ENCODE measurements at places on chromosomes 5 and 9.

DNA sequence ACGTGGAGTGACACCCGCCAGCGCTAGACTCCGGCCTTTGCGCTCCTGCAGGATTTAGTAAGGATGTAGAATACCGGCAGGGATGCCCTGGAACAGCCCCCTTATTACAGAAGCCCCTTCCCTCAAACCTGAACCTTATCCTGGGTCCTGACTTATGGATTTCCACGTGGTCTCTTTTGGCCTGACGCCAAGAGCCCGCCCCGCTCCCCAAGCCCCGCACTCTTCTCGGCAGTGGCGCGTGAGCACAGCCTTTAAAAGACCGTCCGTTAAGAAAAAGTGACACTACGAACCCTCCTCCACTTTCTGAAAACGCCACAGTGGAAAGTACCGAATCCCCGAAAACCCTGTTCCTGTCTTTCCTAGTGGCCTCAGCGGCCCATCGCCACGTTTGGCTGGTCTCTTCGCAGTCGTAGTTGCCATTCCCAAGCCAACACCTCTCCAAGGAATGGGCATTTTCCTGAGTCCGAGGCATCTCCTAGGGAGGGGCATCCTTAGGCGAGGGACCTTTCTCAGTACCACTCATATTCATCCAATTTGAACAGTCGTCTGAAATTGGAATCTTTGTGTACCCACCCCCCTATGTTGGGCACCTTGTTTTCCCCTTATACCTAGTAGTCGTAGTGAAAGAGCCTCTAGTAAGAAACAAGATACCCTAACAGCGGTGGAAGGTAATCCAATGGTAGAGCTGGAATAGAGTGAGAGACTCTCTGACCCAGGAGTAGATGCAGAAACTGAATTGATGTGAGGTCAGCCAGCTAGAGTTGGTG, 732 bp upstream of the MCIDAS start:
- no peak for DNase-seq

GRCh38 chr9:115540091-115540490, 422.1 kb upstream of the TNC start:
- DNase-seq: no peak

- DNase-seq: no peak
These were observed 234.4 kb upstream of the GRAMD2B start for GRCh38 chr5:126188804-126189203.

- DNase-seq: no peak
These were observed 222.7 kb upstream of the RASEF start for GRCh38 chr9:83285445-83286225.

- no peak for DNase-seq
These were observed 483 bp upstream of the EIF4EBP3 start for GRCh38 chr5:140546851-140547507.

GRCh38 chr5:86337667-86338460, 279.9 kb upstream of the COX7C start:
- no peak for DNase-seq

DNA sequence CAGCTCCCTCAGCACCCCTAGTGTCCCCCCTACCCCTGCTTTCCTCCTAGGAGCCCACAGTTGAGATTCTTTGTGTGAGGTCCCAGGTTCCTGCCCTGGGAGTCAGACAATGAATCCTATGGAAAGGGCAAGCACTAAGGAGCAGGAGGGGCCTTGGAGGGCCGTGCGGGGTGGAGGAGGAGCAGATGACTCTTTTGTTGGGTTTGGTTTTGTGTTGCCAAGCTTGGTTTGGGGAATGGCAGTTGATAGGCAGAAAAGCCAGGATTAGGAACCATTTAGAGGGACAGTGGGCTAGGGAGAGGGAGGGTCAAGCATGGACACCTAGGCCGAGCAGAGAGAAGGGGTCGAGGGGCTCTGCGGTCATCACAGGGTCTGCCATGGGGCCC, 61.6 kb upstream of the SPTLC1 start:
- no peak for DNase-seq

GRCh38 chr5:32583582-32584232, 1.6 kb upstream of the SUB1 start:
- no peak for DNase-seq

Measured in HS-5 (cell line).